H9 (cell line): ENCODE measurements at places on chromosomes 2 and 18.

DNA sequence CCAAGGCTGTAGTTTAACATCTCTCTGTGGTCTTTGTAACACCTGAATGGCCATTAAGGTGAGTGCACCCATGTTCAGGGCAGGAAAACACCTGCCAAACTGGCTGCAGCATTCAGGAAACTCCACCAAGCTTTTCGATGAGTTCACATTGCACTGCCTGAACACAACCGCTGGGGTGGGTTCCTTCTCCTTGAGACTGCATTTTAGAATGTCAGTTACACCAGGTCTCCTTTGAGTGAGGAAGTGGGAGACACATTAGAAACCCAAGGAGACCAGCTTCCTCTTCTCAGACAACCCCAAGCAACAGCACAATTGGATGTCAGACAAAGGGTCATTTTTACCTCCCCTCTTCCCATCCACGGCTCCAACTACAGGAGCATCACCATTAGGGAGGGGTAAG, 35.2 kb downstream of the CYRIA start:
- DNase-seq = no peak

GRCh38 chr2:179344970-179345369, 80.3 kb upstream of the SESTD1 start:
- no peak for DNase-seq

GRCh38 chr2:99710721-99711120, 220.9 kb upstream of the REV1 start:
- DNase-seq = no peak

GRCh38 chr18:22109535-22109934, 59.9 kb upstream of the GATA6 start:
- DNase-seq = no peak

DNA sequence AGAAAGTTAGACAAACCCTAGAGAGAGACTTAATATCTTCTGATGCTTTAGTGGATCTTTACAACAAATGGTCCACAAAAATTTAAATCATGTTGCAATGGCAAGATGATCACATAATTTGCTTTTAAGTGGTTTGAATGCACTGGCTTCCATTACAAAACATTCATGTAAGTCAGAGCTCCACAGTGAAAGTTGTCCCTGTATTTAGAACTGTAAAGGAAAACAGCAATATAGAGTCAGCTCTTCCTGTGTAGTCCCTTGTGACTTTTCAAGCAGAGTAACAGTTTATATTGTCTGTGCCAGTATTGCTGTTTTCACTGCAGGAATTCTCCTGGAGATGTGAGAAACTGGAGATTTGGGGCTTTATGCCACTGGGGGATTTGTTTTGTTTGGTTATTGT, 77.7 kb downstream of the MEIS1 start:
- no peak for DNase-seq

DNA sequence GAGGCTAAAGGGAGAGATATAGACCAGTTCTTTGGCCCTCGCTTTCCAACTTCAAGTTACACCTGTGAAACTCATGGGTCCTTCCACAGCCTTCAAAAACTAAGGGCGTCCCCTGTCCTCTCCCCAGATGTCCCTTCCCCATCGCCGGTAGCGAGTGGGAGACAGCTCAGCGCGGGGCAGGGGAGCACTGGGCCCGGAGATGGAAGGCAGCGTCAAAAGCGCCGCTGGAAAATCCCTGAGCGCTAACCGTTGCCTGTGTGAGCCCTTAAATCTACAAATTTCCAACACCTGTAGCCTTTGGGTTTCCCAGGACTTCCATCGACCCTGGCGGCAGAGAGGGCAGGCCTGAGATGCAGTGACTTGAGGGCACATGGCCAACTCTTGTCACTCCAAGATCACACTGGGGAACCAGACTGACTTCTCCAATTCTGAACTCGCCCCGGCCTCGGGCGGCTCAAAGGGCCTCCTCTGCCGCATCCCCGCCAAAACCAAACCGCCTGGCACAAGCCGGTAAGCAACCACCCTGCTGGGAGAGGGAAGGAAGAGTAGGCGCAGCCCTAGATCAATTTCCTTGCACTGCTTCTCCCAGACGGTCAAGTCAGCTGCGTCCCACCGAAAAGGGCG, 879 bp upstream of the EPAS1 start:
- DNase-seq = peak; percentile 61

DNA sequence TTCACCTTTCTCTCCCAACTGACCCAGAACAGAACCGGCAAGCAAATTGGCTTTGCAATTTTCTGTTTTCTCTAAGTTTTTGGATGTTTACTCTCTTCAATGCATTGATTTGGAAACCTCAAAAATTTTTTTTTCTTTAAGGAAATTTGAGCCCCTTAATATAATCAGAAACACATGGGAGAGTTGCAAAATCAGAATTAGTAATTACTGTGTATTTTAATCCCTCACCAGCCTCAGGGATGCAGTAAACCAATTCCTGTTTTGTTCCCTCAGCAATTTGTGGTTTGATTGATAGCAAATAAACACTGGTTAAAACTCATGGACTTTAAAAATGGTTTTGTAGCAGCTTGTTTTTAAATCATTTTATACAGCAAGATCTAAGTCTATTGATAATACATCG, 281.5 kb downstream of the NEDD4L start:
- DNase-seq = no peak

DNA sequence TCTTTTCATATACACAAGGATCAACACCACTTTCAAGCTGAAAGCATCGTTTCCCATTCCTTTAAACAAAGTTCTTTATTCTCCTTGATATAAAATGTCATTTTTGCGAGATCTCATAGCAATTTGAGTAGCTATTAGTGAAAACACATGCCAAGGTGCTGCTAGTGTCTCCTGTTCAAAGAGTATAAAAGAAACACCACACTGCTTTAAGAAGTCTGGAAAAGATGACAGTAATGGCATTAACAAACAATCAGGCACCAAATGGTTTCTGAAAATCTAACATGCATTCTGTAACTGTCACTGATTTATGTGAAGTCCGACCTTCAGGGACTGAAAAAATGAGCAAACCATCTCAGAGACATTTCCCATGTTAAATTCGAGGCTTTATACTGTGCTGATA, 2.4 kb downstream of the CCBE1 start:
- no peak for DNase-seq

GRCh38 chr2:61157371-61158003, 4.5 kb upstream of the C2orf74 start:
- no peak for DNase-seq
